Iris pigment epithelial cell (primary cell): ENCODE measurements at places on chromosomes 1 and 21.
A peak's percentile ranks its signal among the peaks of the same experiment; 100 is the strongest.

DNA sequence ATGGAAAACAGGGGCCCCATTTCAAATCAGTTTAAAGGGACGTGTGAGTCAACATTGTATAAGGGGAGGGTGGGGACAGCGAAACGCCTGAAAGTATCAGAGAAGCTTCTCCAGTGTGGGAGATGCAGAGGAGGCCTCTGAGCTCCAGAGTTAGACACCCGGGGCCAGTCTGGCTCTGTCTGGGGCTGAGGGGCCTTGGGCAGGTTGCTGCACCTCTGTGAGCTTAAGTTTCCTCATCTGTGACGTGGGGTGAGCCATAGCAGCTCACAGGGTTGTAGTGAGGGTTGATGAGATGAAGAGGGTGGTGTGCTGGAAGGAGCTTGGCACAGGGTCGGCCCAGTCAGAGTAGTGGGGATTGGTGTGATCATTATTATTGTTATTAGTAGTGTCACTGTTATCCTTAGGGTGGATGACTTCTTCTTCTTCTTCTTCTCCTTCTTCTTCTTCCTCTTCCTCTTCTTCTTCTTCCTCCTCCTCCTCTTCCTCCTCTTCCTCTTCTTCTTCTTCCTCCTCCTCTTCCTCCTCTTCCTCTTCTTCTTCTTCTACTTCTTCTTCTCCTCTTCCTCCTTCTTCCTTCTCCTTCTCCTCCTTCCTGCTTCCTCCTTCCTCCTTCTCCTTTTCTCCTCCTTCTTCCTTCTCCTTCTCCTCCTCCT, 282.0 kb downstream of the PTPRU start:
- no peak for DNase-seq

DNA sequence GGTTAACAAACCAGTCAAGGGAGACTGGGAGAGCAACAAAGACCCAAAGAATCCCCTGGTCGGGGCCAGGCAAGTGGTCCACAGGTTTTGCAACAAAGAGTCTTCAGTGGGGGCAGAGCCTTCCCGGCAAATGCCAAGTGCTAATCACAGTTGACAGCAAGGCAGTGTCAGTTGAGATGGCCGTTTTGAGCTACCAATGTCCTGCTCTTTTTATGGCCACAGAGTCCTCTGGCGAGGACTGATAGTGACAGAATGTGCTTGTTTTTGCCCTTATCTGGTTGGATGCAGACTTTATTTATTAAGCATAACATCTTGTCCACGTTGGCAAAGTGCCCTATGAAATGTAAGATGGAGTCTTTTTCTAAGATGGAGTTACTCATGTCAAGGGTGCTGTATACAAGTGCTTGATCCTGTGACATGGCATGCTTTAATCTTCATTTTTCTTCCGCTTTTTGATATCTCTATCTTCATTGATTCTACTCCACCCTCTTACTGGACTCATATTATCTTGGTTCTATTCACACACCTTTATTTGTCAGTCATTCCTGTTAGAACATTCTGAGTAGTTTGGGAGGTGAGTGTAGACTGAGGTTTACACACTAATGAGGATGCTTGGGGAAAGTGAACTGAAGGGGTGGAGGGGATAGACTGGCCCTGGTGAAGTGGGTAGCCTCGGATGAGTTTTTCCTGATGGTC, 51.8 kb downstream of the KCNK1 start:
- DNase-seq: no peak

DNA sequence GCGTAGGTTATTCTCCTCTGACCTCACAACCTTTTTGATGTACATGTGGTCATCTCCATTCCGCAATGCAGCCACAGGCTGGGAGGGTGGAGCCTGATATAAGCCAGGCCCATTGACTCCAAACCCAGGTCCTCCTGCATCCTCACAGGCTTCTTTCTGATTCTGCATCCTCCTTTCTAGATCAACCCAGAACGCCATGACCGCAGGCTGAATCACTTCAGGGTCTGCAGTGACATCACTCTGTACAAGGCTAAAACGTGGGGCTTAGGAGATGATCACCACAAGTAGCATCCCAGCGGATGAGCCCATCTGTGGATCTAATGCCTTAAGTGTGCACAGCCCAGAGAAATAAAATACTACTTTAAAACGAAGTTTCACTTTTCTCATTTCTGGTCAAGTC, 16.1 kb downstream of the EBNA1BP2 start:
- no peak for DNase-seq

GRCh38 chr21:14757533-14758327, 211.6 kb upstream of the SAMSN1 start:
- DNase-seq: peak; percentile 4

DNA sequence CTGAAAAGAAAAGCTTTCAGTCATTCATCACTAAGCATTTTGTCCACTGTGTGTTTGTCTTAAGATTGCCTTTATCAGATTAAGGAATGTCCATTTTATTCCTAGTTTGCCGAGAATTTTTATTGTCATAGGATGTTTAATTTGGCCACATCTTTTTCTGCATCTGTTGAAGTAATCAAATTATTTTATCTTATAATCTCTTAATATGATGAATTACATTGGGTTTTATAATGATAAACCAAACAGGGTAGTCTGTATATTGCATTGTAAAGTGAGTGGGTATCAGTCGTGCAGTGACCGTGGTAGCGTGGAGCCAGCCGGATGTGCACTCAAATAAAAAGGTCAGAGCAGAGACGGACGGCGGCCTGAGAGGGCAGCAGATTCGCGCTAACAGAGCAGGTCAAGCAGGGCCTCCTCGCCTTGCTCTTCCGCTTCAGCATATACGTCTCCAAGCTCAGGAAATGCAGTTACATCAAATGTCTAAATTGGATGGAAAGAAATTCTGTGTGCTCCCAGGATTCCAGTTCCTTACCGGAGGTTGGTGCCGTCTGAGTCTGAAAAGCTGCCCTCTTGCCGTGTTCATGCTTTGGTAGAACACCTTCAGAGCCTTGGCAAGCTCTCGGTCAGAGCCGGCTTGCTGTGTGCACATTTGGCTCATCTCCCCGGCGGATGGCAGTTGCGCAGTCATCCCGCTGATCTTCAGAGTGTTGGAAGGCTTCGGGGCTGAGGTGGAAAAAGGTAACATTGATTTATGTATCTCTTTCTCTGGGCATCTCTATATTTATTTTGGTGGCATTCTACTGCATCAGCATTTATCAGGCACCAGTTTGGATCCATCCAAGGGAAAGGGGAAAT, 51.5 kb downstream of the SCCPDH start:
- no peak for DNase-seq

GRCh38 chr1:24139841-24140425, 3.0 kb downstream of the IL22RA1 start:
- no peak for DNase-seq

GRCh38 chr1:7719468-7720094, 51.5 kb upstream of the VAMP3 start:
- no peak for DNase-seq

- no peak for DNase-seq
These were observed 114.1 kb downstream of the RNF220 start for GRCh38 chr1:44519035-44519676.

GRCh38 chr1:36400825-36401601, 3.3 kb upstream of the LSM10 start:
- DNase-seq: no peak

DNA sequence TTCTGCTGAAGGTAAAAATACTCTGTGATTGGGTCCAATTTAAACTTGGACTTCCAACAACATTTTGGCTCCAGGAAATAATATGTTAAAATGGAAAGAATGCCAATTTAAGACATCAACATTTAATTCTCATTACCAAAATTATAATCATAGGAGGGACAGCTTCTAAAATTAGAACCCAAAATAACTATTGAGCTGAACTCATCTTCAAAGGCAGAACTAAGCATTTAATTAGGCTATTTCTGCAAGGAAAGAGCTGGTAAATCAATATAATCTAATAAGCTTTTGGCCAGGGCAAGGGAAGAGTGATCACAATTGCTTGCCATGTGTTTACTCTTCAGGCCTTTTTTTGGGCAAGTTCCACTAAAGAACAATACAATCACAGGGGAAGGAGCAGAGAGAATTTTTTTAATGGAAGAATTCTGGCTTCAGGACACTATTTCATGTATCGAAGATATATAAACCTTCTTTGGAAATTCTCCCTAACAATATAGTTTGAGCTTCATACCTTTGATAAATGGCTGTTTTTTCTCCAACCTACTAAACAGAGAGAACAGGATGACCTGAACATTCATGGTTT, 133.1 kb upstream of the PTBP2 start:
- no peak for DNase-seq

DNA sequence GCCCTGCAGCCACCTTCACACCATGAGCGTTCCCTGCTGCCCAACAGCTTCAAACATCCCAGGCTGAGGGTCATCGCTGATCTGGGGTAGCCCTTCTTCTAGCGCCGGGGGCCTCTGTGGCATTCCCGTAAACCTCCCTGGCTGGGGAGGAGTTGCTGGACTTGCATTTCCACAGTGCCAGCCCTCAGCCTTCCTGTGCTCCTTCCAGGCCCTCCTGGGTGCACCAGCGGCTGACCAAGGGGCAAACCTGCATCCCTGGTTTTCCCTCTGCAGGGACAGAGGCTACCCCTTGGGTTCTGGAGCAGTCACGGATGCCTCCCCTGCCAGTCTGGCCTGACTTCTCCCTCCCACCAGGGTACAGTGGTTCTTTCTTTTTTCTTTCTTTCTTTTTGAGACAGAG, 218.7 kb upstream of the TMEM51 start:
- DNase-seq: no peak

DNA sequence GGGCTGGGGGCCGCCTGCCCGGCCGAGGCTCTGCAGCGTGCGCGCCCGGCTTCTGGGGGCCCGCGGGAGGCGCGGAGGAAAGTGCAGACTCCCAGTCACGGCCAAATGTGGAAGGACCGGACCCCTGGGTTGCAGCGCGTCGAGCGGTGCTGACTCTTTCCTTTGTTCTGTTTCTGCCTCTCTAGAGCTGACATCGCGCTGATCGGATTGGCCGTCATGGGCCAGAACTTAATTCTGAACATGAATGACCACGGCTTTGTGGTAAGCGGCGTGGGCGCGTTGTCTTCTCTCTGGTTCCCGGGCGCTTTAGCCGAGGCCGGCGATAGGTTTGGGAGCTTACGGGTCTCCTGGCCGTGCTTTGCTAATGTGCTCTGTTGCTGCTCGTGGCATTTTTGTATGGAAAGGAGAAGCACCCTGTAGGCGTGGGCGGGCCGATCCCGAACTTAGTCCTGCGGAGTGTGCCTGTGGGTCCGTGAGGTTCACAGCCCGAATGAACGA, 629 bp downstream of the PGD start:
- peak; percentile 62 for DNase-seq

- no peak for DNase-seq
These were observed 54.4 kb downstream of the PRSS38 start for GRCh38 chr1:227869851-227870305.

DNA sequence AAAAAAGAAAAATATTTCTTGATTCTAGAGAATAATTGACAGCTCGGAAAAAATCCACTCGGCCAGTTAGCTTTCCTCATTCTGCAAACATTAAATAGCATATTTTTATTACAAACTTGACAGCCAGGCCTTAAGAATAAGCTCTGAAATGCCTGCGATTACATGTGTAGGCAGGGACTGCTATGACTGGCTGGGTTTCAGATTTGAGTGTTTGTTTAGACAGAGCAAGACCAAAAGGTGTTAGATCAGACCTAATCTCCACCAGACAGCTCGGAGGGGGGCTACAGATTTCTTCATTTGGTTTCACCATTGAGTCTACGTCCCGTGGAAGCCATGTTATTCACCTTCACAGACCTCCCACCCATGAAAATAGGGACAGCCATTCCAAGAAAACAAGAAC, 192.1 kb upstream of the ADAMTS5 start:
- DNase-seq: no peak

DNA sequence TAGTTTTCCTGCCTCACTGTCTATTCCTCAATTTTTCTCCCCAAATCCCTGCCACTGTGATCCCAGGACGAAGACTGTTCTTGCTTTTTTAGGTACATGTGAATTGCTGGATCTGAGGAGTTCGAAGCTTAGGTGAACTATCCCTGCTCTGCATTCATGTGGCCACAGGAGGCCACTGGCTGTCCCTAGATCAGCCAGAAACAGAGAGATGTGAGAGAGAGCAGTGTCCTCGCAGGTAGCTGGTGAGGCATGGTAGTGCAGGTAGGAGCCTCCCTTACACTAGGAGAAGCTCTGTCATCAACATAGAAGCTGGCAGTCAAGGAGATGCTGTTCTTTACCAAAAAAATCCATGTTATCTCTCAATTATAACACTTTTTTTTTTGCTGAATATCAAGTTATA, 71.5 kb downstream of the USP24 start:
- DNase-seq: no peak

DNA sequence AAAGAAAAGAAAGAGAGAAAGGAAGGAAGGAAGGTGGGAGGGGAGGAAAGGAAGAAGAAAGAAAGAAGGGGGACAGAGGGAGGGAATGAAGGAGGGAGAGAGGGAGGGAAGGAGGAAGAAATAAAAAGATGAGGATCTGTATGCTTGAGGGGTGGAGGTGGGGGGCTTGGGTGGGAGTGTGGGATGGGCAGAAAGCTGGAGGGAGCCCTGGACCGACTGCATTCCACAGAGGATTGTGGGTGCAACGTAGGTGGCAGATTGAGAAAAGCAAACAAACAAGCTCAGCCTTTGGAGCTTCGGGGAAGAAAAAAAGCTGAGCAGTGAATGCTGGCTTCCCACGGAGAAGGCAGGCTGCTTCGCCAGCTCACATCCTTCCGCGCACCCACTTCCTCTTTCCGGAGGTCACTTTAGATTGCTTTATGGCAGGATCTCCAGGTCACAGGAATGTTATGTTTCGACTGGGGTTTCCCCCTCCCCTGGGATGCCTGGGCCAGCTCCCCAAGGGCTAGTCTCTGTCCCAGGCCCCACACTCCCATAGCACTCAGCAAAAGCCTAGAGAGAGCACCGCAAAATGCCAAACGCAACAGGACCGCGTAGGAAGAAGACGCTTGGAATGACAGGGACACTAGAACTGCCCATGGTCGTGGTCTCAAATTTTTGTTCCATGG, 20.7 kb upstream of the LGALS8 start:
- peak; percentile 90 for DNase-seq

GRCh38 chr1:91075233-91076135, 53.6 kb upstream of the ZNF644 start:
- no peak for DNase-seq

DNA sequence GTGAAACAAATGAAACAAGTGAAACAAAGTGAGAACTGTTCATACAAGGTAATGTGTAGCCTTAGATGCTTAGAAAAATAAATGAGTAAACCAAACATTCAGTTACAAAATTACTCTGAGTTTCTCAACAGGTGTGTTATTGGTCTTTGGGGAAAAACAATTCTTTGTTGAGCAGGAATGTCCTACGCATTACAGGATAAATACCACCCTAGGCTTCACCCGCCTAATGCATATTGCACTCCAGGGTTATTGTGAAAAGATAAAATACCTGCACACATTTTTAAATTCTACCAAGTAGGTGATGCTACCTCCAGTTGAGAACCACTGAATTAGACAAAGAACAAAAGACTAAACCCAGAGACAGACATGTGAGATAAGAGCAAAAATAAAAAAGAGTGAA, 72.2 kb downstream of the ADAMTS1 start:
- no peak for DNase-seq

DNA sequence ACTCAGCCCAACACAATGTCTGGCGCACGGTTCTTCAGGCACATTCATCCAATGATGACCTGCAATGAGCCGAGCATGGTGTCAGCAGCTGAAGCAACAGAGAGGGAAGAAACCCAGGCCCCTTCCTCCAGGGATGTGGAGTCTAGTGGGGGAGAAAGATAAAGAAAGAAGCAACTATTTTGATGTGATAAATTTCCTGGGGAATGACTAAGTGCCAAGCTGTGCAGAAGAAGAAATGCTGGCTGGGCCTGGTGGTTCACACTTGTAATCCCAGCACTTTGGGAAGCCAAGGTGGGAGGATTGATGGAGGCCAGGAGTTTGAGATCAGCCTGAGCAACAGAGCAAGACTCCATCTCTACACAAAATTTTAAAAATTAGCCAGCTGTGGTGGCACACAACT, 561.8 kb downstream of the KIF26B start:
- no peak for DNase-seq

- DNase-seq: no peak
These were observed 6.6 kb upstream of the AK5 start for GRCh38 chr1:77275194-77275593.
